Stimulated activated CD4-positive, alpha-beta T cell treated with anti-CD3 and anti-CD28 coated beads, Interleukin-1b, Interleukin-23, amount 100 ng/mL, for 24 hours (primary cell): ENCODE measurements at places on chromosomes 4 and X.

- DNase-seq = no peak
Observed at GRCh38 chr4:185638548-185639301, 103.4 kb upstream of the PDLIM3 start.

DNA sequence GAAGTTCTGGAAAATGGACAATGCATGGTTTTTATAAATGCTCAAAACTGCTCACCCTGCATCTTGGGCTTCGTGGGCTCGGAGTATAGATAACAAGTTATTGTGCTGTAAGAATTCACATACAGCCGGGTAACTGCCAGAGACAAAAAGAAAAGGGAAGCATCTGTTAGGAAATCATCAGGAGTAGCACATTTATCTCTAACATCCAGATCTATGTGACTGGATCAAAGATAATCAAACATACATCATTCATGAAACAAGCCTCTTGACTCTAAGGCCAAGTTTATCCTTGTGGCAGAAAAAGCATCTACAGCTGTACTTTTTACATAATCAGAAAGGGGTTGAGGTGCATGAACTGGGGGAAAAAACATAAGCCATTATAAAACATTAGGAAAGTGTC, 264.2 kb downstream of the PPP3CA start:
- no peak for DNase-seq

- DNase-seq = no peak
Observed at GRCh38 chr4:132934911-132935310, 214.2 kb upstream of the PCDH10 start.

DNA sequence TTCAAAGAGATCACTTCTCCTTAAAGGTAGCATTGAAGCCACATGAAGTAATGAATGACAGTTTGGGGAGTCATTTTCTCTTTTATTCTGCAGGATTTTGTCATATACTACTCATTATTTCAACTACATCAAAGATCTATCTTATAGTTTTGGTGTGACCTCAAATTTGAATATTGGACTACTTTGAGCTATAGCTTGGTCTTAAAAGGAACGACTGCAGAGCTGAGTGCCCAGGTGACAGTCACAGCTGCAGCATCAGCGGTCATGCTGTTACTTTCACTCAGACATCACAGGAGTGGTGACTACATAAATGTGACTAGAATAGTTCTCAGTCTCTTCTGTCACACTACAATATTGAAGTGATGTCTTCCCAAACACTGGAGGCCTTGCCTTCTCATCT, 10.7 kb upstream of the SPCS3 start:
- no peak for DNase-seq

DNA sequence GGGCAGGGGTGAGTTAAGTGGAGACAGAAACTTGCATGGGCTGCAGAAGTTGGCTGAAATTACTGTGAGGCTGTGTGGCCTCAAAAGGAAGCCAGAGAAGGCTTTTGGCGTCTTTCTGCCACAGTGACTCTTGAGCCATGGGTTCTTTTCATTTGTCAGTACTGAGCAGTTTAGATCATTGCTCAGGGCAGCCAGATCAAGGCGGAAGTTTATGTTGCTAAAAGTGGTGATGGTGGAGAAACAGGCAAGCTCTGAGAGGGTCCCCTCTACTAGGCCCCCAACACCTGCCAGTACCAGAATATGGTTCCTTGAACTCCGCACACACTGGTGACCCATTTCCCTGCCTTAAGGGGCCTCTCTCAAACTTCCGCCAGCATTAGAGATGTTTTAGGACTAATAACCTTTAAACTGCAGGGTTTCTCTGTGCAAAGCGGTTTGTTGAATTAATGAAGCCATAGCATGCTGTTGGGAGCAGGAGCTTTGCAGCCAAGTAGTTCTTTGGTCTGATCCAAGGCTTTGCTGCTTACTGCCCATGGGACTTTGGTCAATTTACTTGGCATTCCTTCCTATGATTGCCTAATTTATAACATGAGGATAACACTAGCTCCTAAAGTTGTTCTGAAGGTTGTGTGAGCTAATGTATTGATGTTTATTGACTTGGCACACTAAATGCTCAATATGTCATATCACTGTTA, 34.5 kb downstream of the RNF175 start:
- no peak for DNase-seq

- no peak for DNase-seq
Observed at GRCh38 chr4:168220893-168221292, 97.7 kb downstream of the DDX60 start.

- no peak for DNase-seq
Observed at GRCh38 chr4:26067035-26067434, 153.0 kb downstream of the SMIM20 start.

DNA sequence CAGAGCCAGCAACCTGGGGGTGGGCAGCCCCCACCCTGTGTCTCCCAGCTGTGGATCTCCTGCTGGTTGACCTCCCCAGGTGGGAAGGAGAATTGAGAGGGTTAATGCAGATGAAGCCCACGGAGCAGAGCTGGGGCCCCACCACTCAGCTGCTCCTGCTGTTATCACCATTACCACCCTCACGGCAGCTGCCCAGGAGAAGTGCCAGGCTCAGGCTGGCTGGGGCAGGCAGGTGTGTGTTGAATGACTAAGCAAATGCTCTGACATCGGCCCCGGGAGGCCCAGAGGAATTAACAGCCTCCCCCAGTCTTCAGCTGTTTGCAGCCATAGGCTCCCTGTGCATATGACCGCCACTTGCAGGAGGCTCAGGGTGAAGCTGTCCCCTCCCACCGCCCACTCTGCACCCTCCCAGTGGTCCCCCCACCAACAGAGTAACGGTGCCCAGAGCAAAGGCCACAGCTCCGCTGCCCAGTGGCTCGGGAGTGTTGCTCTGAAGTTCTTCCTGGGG, 133.8 kb downstream of the CPZ start:
- no peak for DNase-seq

DNA sequence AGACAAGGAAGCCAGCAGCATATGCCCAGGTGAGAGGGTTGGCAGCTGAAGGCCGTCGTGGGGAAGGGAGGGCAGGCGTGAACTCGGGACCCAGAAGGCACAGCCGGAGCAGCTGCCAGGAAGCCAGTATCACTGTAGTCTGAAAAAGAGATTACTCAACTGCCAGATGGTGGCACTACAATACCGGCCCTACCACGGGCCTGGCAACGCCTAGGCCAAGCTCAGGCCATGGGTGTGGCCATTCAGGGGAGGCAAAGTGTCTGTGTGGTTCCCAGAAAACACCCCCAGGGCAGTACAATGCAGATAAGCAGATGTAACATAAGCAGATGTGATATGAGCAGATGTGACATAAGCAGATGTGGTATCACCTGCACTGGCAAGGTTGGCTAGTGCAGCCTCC, 236.0 kb downstream of the AFAP1 start:
- no peak for DNase-seq

DNA sequence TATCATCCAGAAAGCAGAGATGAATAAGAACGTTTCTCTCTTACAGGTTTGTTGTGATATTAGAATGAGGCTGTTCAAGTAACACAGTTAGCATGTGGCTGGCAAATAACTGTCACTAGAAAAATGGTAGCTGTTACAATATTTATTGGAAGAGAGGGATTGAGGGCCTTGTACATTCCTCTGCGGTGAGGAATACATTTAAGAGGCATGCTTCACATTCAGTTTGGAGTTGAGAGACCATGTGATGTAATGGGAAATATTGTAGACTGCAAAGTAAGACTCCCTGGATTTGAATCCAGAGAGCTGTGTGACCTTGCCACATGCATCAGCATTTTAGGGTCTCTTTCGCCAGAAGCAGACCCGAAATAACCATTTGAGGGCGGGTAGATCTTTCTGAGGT, 104.8 kb upstream of the KIT start:
- no peak for DNase-seq

DNA sequence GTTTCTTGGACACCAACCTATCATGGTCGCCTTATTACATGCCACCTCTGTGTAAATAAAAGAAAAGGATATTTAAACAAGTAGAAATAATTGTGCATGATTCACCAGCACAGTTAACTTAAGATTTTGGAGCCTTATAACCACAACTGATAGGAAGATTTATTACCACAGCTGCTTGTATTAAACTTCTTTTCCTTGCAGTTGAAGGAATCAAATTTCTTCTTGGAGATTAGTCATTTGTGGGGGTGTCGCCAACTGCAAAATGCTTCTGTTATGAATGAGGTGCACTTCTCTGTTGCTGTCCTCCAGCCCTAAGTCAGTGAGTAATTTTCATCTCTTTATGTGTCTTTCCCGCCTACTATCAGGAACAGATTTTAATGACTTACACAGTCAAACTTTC, 73.3 kb downstream of the OR13H1 start:
- no peak for DNase-seq

- no peak for DNase-seq
Observed at GRCh38 chr4:174377613-174378012, 93.9 kb downstream of the CEP44 start.

- no peak for DNase-seq
Observed at GRCh38 chr4:166458756-166459155, 585.7 kb downstream of the TLL1 start.

DNA sequence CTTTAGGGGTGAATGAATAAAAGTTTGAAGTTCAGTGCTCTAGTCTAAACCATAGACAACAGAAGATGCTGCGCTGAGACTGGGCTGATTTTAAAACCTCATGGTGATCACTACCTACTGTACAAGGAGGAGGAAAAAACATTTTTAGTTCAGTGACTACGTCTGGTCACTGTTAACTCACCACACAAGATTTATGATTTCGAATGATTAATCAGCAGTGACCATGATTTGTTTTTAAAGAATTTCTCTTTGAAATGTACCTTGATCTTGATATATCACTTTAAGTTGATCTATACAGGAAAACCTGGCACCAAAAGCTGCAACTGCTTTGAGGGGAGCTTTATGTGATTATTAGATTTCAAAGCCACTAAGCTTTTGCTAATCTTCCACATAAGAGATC, 286.3 kb downstream of the PDGFC start:
- DNase-seq = no peak

DNA sequence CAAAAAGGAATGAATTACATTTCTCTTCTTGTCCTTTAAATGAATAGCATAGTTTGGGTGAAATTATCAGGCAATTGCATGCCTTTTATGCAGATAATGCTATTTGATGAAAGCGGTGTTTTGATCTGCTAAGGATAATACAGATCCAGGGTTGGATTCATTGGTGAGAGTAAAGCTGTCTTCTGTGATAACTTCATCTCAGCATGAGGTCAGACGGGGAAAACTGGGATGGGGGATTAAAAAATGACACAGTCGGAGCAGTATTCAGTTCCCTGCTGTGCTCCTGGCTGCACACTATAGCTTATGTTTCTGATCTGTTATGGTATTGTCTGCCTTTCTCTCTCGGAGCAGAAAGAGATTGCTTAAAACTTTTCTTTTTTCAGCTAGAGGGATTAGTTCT, 105.9 kb upstream of the TENM3 start:
- no peak for DNase-seq

DNA sequence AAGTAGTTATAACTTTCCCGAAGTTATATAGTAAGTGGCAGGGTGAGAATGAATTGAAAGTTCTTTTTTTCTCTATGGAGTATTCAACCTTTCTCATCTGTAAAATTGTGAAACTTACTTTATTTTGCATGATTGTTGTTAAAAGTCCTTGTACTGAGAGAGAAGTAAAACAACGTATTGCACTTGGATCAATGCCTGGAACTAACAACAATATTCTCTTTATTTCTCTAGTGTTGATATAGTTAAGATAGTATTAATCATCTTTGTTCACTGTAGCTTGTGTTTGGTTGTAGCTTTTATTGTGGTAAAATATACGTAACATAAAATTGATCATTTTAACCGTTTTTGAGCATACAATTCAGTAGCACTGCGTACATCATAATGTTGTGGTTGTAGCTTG, 48.7 kb downstream of the STIM2 start:
- DNase-seq = no peak

- no peak for DNase-seq
Observed at GRCh38 chrX:126165401-126165720, 728 bp downstream of the DCAF12L2 start.

DNA sequence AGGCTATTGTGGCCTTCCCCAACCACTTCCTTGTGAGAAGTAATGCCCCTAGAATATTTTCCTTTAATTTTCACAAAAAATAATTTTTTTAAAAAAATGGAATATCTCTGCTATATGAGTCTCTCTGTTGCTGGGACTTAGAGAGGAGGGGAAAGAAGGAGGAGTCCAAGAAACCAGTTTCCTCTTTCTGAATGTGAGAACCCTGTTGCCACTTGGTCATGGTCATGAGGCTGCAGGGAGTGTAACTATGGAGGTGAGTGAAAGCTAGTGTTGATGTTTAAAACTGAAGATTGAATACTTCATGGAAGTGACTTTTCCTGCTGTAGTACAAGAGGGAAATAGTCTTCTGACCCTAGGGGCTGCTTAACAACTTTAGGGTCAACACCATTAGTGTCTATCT, 20.4 kb downstream of the KIAA1210 start:
- no peak for DNase-seq

DNA sequence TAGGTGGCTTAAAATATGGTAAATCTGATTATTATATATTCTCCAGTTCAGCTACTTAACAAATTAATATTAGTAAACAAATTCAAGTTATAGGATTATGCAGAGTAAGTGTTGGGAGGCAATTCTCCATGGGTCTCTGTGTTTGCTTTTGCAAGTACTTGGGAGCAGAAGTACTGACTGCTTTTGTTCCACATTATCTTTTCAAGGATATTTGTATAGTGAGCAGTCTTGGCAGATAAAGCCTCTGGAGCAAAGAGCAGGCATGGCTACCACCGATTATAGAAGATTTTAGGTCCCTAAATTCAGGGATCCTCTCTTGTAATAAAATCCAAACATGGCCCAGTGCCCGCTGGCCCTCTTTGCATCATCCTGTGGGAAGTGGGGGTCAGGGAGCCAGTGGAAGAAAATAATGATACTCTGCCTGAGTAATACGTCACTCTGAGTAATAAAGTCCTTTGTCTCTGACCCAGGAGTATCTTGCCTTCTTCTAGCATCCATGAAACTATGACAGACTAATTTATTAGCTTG, 23.2 kb downstream of the NDNF start:
- no peak for DNase-seq

DNA sequence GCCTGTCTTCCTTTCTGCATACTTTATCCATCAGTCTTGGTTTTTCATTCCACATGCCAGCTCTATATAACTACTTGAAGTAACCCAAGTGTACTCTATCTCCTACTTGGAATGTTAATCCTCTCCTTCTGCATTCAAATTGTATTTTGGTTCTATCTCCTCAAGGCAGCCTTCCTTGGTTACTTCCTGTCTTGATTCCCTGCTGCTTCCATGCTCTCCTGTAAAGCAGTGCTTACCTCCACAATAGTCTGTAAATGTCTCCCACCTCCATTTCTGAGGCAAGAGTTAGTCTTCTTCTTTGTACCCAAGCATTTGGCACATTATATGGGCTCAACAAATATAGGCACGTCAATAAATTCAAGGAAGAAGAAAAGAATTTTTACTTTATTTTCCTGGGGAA, 298.4 kb downstream of the ARHGAP24 start:
- no peak for DNase-seq
